Right lung (tissue), 10 donors: ENCODE measurements at places on chromosomes 11 and 22. TPM values are rescaled to one million over a fixed set of nuclear protein-coding genes. Genes with fewer than 3 reads are reported as not detected.

The MMP8 gene
- 0.26 TPM for polyA plus RNA-seq

The CCDC134 gene
- polyA plus RNA-seq, result 9.3 TPM

The TMEM191B gene
- polyA plus RNA-seq, result not detected

The PKNOX2 gene
- 16.2 TPM for polyA plus RNA-seq

The TTC28 gene
- 31.6 TPM for polyA plus RNA-seq
